ENCODE measurements at places on chromosomes 1 and 21.

DNA sequence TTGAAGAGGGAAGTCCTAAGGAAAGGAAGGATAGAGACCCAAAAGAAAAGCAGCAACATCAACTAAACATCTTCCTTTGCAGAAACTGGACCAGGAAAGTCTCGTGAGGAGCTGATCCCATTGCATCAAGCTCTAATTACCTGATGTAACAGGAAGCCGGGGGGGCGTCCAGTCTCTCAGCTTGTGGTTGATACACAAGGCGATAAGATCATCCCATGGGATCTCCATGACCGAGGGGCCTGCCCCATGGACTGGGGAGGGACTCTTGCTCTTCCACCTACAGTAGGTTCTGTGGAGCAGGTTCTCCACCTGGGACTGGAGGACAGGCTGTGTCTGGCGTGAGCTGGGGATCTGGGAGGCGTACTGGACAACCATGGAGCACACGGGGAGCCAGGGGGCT, 14.8 kb upstream of the LSS start:
- no peak for DNase-seq

DNA sequence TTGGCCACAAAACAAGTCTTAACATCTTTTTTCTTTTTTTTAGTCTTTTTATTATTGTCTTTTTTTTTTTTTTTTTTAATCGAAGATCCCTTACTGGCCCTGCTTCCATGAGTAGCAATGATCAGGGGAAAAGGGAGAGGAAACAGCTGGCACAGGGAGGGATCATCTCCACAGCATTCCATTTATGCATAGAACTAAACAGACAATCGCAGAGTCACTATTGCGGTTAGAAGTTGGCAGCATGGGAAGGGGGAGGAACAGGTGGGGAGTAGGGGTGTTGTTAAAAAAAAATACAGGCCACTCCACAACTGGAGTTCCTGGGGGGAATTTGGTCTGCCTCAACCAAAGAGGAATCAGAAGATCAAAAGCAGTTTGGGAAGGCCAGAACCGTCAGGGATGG, 55.4 kb downstream of the C1orf185 start:
- DNase-seq = peak; percentile 7

GRCh38 chr21:44086636-44087425, 20.4 kb upstream of the PWP2 start:
- DNase-seq = no peak

GRCh38 chr21:15631342-15631741, 98.4 kb upstream of the USP25 start:
- peak; percentile 79 for DNase-seq

GRCh38 chr1:6353955-6354658, 39.5 kb downstream of the ACOT7 start:
- DNase-seq = peak; percentile 42

- peak; percentile 58 for DNase-seq
These were observed 68.0 kb upstream of the AKT3 start for GRCh38 chr1:243917863-243918565.

Measured in cardiac fibroblast (primary cell).